ENCODE measurements at places on chromosomes 6 and 20.

DNA sequence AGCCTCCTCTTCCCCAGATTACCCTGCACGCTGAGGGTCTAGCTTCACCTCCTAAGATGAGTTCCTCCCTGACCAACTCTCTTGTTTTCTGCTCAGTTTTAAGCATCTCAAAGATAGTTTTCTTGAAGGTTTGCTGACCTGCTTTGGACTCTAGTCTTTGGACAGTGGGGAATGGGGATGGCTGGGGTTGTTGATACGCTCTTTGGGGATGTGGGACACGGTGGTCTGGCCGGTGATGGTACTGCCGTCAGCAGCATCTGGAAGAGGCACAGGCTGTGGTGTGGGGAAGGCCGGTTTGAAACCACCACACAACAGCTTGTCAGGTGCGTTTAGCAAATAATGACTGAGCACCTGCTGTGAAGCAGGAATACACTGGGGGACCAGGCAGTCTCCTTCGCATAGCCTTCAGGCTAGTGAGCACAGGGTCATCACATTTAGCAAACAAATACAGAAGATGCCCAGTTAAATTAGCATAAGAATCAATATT, 94.1 kb downstream of the TMEM242 start:
- DNase-seq = no peak

DNA sequence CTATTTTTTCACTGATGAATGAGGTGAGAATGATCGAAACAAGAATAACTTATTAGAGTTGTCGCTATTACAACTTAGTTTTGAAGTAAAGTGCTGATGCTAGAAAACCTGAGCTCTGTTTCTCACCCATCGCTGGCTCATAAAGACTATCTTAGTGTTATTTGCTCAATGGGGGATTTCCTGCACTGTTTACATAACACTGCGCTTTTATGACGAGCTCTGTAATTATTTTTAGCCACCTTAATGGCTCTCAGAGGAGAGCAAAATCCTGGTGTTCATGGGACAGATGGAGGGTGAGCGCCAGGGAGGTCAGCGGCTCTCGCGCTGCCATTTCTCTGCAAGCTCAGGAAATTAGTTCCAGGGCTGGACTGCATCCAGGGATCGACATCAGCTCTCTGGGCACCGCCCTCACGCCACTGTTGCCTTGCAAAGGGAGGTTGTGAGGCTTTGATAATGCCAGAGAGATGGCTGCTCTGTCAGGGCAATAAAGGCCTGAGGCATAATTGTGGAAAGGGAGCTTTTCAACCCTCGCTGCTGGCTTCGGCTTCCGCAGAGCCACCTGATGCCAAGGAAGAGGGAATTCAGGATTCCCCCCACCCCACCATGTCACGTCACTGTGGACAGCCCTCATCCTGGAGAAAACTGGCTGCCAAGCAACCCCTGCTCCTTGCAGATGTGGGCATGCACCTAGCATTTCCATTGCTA, 72.0 kb downstream of the DACT2 start:
- no peak for DNase-seq

DNA sequence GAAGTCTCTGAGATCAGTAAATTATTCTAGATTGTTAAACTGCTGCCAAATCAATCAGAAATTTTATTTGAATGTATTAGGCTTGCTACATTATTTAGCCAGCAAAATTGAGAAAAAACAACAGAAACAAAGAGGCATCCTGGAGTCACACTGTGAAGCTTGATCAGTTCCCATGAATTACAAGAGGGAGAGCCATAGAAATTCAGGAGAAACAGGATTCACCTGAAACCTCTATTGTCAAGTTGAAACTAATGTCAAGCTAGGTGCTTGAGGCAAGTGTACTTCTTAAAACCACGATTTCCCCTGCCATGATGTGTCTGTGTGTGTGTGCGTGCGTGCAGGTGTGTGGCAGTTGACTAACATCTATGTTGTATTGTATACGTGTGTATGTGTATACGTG, 439.1 kb upstream of the NOX3 start:
- DNase-seq = no peak

GRCh38 chr20:23111307-23111943, 25.3 kb upstream of the CD93 start:
- no peak for DNase-seq

DNA sequence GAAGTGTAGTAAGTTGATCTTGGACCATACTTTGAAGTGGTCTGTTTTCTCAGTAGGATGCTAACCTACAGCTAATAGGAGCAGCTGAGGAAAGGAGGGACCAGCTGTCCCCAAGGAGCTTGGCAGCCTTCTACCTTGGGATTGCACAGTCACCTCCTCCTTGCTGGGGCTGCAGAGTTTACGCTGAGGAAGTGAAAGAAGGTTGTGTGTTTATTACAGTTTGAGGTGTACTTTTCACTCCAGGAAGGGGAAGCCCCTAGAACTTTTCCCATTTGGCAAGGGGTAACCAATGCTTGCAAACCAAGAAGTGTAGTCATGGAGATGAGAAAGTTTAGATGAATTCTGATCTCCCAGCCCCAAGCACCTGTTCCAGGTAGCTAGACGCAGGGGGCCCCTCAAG, 58.8 kb downstream of the BMP6 start:
- DNase-seq = no peak

GRCh38 chr6:113127786-113128419, 729.2 kb upstream of the MARCKS start:
- no peak for DNase-seq

GRCh38 chr6:119880840-119881239, 531.3 kb upstream of the MAN1A1 start:
- no peak for DNase-seq

DNA sequence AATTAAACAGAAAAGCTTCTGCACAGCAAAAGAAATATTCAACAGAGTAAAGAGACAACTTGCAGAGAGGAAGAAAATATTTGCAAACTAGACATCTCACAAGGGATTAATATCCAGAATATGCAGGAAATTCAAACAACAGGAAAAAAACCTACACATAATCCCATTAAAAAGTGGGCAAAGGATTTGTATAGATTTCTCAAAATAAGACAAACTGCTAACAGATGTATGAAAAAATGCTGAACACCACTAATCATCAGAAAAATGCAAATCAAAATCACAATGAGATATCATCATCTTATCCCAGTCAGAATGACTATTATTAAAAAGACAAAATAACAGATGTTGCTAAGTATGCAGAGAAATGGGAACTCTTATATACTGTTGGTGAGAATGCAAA, 129.6 kb downstream of the SYNDIG1 start:
- no peak for DNase-seq

DNA sequence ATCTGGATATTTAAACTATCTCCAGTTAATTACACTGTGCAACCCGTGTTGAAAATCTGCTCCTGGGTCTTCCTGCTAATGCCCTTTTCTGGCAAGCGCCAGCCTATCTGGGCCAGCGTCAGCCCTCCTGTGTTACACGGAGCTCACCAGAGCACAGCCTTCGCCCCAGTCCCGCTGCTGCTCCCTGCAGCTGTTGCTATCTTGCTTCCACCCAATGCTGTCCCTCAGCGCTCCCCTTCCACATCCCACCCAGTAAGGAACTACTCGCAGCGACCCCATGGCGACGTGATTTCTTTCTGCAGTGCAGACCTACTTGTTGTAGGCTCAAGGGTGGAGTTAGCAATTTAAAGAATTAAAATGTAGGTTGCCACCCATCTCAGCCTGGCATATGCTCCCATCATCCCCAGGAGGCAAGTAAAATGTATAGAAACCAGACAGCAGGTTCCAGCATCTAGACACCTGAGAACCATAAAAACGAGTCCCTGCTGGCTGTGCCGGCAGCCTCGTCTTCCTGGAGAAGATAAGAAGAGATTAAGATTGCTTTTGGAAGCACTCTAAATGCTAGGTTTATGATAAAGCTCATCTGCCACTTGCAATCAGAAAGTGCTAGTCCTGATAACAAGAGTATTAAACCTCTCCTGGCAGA, 254.3 kb upstream of the FOXQ1 start:
- DNase-seq = no peak

- no peak for DNase-seq
Observed at GRCh38 chr6:143774347-143774746, 68.8 kb upstream of the LTV1 start.

DNA sequence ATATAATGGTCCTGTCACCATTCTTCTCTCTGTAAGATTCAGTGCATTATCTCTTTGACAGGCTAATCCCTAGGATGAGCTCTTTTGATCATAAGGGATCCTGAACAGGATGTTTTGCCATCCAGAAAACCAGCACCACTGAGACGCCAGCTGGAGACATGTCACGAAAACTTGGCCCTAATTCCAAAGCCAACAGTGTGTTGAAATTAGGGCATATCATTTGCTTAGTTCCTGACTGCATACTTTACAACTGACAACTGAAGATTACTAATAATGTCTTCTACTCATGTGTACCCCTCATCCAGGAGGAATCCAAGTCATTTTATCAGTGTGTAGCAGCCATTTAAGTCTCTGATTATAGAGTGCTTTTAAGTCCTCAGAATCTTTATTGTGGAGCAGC, 243.6 kb downstream of the KCNQ5 start:
- DNase-seq = no peak

DNA sequence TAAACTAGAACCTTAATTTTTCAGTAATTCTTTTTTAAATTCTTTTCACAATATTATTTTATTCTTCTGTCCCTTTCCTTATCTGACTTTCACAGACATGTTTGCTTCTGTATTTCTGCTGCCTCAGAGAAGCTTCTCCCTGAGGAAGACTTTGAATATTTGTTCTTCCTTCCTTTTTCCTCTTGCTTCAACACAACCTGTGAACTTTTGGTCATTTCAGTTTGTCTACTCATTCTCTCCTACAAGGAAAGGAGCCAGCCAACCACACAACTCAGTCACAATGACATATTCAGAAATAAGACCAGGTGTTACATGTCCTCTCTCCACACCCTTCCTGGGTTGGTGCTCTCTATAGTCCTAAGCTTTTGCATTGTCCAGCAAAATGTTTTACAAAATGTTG, 310.4 kb downstream of the TFAP2B start:
- no peak for DNase-seq

- no peak for DNase-seq
Observed at GRCh38 chr6:161446296-161446925, 172.6 kb upstream of the AGPAT4 start.

DNA sequence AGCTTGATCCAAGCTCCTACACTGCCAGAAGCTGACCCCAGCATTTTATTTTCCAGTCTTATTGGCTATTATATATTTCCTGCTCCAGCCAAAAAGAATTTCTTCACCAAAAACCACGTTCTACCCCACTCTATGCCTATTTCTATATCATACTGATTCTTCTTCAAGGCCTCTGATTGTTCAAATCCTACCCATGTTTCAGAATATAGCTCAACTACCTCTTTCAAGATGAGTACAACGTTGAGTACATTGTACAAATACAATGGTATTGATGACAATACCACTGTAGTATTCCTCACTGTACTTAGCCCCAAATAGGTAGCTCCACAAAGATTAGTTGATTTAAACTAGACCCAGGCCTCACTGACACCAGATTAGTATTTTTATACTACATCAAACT, 31.0 kb downstream of the ASCC3 start:
- DNase-seq = no peak

GRCh38 chr6:100462706-100463629, 1.8 kb downstream of the SIM1 start:
- DNase-seq = no peak

GRCh38 chr20:50582092-50582491, 71.9 kb downstream of the PTPN1 start:
- no peak for DNase-seq

- no peak for DNase-seq
Observed at GRCh38 chr6:134341999-134342567, 24.2 kb upstream of the SGK1 start.

- DNase-seq = no peak
Observed at GRCh38 chr20:17936761-17937732, 31.5 kb downstream of the SNX5 start.

- DNase-seq = no peak
Observed at GRCh38 chr20:18916886-18917750, 103.5 kb downstream of the SCP2D1 start.

- no peak for DNase-seq
Observed at GRCh38 chr6:82954356-82954755, 111.3 kb downstream of the UBE3D start.

GRCh38 chr20:58297394-58297793, 12.1 kb upstream of the RAB22A start:
- DNase-seq = no peak
